ENCODE measurements at places on chromosomes 12 and 14.

DNA sequence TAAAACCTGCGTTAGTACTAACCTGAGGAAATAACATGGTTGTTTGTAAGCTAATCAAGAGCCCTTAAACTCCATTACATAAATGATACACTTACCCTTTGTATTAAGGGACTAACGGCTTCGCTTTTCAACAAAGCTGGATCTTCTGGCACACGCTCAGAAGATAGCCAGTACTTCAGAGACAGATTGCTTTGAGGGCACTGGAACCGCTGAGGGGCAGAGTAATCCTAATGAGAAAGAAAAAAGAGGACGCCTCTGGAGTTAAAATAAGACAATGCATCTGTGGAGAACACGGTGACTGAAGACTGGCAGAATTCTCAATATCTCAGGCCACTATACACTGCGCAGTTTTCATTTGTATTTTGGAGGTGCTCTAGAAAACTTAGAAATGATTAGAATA is 1.5 kb upstream of the KTN1 start:
- no peak for DNase-seq

GRCh38 chr12:112839386-112839972 is 47.9 kb downstream of the RPH3A start:
- DNase-seq = peak; percentile 95

DNA sequence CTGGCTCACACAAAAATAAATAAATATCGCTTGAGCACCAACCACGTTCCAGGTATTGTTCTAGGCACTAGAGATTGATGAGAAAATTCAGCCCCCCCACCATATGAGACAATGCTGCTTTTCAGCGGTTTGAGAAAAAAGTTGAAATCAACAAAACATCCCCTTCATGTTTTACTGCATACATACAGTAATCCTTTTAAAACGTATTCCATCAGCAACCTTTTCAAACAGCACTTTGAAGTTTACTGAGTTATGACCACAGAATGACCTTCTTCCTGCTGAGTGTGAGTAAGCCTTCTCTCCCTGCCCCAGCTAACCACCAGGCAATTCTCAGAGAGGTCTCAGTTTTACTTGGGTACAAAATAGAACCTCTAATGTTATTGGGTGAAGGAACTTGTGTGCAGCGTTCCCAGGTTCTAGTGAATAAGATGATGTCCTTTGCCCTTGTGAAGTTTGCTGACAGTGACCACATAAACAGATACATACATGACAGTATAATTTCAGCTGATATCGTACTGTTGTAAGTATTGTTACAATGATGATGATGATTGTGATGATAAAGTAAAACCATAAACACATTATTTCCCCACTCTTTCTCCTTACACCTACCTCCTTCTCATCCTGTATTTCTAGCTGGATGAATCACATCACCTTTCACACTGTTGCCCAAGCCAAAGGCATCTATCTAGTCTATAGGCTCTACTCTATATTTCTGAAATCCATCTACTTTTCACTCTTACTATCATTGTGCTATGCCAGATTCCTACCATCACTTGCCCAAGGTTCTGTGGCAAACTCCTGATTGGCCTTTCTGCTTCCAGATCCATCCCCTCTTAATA is 124.4 kb upstream of the KRR1 start:
- DNase-seq = no peak

DNA sequence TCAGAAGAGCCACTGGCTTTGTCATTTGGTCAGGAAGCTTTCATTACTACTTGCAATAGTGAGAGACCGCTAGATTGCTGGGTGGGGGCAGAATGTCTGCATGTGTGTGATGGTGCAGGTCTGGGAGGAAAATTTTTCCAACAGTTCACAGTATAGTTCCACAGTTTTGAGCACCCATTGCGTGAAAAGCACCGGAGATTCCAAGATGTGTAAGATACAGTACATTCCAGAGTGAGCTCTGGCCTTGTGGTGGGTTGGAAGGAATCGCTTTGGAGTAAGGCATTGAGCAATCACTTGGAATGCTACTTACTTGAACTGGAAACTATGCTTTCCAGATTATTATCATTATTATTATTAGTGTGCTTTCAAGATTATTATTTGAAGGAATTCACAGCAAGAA is 47.6 kb upstream of the FRMD6 start:
- DNase-seq = no peak

DNA sequence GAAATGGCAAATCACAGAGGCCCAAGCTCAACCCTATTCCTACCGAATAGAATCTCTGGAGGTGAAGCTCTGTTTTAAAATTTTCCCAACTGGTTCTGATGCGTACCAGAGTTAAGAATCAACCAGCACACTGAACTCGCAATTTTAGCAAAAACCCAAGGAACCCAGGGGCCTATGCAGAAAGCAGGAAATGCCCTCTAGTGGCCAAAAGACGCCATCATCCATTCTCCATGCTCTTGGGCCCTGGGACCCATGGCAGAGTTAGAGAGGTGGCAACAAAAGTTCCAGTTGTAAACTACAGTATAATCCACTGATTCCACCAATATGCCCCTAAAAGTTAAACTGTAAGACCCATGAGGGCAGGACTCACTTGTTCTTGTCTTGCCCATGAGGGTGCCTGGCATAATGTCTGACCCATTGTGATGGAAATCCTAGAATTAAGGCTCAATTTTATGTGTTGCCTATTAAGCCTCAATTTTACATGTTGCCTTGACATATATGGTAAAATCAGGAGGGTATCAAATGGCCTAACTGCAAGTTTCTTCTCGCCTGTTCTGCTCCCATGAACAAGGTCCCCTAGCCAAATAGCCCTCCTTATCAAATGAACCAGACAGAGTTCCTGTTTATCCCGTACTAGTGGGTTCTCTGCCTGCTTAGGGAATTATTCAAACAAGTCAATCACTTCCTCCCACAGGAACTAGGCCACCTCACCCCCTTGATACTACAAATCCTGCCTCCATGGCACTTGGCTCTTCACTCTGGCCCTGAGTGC is 137.5 kb upstream of the CPM start:
- peak; percentile 64 for DNase-seq

DNA sequence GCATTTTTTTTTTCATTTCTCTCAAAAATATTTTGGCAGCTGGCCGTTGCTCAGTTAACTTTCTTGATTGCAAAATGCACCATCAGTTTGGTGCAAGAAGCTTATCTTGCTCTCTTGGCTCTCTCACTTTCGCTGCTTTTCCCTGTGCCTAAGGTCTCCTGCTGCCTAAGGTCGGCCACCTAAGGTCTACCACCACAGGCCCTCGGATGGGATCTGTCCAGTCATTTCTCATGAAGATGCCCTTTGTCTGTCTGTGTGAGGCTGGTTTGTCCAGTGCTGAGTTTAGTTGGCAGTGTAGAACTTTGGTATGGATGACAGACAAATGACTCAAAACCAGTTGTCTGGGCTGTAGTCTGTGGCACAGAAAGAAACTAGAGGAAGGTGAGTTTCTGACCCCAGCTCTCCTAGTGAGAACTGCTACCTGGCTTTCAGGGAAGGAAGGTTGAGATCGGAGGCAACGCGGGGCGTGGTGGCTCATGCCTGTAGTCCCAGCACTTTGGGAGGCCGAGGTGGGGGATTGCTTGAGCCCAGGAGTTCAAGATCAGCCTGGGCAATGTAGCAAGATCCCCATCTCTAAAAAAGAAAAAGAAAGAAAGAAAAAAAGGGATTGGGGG is 2.6 kb downstream of the MLXIP start:
- no peak for DNase-seq

GRCh38 chr12:1650978-1651361 is 21.9 kb downstream of the WNT5B start:
- DNase-seq = no peak

- DNase-seq = no peak
These were observed 54.2 kb downstream of the RCOR1 start for GRCh38 chr14:102646615-102647014.

DNA sequence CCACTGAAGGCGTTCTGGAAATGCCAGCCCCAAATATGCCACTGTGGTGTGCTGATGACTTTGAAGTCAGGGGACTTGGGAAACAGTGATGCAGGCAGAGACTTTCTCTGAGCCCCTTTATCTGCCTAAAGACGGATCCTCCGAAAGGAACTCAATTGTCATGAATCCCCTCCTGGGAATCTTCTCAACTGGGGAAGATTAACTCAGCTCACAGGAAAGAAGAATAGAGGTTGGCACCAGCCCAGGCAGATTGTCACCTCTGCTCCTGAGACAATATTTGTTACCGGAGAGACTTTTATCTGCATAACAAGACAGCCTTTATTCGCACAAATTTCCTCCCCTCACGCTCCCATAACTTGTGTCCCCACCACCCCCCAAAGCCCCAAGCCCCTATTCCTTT is 414.4 kb downstream of the FUT8 start:
- no peak for DNase-seq

GRCh38 chr14:67665868-67666267 is 8.6 kb downstream of the VTI1B start:
- no peak for DNase-seq

DNA sequence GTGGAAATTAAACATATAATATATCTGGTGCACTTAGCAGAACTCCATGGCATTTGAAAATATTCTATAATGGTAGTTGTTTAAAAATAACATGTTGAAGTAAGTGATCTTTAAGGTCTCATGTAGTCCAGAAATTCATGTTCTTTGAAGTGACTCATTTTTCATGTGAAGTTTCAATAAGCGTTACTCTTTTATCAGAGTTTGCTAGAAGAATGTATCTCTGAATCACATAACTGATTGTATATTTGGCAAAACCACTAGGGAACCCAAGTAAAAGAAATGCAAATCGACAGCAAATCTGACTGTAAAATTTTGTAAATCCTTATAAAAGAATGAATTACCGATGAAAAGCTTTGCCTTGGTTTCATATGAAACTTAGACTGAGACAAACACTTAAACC is 463.3 kb downstream of the TMTC2 start:
- DNase-seq = no peak

DNA sequence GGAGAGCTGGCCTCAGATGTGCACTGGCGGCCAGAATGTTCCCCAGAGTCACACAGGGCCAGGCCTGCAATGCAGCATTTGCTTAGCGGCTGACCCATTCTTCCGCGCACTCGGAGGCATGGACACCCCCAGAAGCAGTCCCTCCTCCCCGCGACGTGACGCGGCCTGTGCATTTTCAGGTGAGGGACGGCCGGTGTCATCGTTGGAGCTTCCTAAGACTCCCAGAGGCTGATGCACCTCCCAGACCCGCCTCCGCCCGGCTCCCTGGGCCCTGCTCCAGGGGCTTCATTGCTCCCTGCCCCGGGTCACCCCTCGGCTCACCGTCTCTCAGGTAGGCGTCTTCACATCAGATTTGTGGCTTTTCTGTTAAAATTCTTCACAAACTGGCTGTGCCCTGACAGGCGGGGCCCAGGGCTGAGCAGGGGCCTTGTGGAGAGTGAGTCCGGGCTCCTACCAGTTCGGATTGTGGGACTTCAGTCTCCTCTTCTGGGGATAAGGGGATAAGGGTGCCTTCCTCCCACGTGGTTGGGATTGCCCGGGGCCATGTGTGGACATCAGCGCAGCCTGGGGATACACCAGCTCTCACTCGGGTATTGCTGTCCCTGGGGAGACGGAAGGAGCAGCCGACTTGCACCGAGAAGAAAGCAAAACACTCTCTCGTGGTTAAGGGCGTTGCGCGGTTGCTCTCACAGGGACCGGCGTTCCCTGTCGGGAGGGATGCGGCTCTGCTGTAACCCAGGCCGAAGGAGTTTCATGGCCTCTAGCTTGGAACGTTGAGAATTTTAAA is 249.1 kb downstream of the ADGRD1 start:
- DNase-seq = no peak

GRCh38 chr12:129635021-129635685 is 268.7 kb downstream of the TMEM132D start:
- DNase-seq = no peak

DNA sequence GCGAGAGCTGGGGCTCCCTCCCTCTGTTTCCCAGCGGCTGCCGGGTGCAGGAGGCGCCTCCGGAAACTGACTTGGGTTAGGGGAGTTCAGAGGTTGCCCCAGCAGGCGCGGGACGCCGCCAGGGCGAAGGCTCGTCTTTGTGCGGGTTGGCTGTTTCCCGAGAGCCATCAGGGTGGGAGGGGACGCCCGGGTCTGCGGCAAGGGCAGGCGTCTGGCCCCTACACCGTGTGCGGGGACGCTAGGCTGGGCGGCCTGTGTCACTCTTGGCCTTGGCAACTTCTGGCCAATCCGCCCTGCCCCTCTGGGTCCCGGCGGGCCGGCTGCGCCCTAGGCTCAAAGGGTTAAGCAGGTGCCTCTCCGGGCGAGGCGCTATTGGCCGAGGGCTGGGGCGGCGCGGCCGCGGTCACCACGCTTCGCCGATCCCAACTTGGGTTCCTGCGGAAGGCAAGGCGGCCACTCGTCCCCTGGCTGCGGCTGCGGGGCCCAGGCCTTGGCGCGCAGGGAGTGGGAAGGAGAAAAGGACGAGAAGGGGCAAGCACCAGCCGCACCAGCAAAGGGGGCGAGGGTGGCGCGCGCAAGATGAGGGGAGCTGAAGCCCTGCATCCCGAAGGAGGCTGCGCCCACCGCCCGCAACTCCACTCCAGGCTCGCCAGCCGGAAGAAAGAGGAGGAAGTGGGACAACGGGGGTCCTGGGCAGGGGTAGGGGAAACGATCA is 5.6 kb upstream of the NPAS3 start:
- no peak for DNase-seq

GRCh38 chr12:79451978-79452377 is 238.8 kb downstream of the PAWR start:
- peak; percentile 24 for DNase-seq

- DNase-seq = peak; percentile 40
These were observed 302.0 kb upstream of the SYT1 start for GRCh38 chr12:78562368-78563205.

DNA sequence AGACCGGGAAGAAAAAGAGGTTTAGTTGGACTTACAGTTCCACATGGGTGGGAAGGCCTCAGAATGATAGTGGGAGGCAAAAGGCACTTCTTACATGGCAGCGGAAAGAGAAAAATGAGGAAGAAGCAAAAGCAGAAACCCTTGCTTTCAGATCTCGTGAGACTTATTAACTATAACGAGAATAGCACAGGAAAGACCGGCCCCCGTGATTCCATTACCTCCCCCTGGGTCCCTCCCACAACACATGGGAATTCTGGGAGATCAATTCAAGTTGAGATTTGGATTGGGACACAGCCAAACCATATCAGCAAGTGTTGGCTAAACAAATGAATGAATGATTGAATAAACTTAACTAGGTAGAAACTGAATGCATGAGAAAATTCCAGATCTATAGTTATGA is 85.3 kb upstream of the PARP11 start:
- no peak for DNase-seq

DNA sequence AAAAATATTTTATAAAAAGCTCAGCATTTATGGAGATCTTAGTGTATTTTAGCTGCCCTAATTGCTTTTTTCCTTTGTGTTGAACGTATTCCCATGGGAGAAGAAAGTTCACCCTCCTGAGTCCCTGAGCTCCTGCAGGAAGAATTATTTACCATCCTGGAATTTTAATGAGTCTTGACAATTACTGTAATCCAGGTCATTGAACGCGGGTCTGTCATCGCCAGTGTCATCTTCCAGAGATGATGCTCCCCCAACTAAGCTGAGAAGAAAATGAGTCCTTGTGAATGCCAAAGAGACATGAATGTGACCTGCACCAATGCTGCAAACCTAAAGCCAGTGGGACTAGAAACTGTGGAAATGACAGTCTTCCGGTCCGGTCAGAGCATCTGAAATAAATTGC is 129.5 kb downstream of the FBXL14 start:
- no peak for DNase-seq

- no peak for DNase-seq
These were observed 51.1 kb downstream of the SYNE3 start for GRCh38 chr14:95465358-95465757.
